Renal pelvis (tissue), 12 donors: ENCODE measurements at places on chromosomes 5 and 9.

- no peak for DNase-seq
These were observed 703 bp downstream of the ISCA1 start for GRCh38 chr9:86281593-86282076.

- no peak for DNase-seq
These were observed 123.7 kb upstream of the CPEB4 start for GRCh38 chr5:173764332-173765028.

DNA sequence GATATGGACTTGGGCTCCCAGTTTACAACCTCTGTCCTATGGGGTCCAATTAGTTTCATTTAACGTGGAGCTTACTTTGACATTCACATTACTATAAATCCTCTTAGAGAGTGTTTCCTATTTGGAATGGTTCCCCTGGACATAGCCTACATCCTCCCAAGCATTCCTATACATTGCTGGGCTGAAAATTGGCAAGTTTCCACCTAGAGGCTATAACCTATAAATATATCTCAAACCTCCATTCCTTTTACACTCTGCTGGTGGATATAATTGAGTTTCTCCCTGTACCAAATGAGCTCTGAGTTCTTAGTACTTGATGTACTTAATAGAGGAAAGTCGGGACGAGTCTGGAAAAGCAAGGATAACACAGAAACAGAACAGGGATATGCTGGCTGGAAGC lies 172.8 kb downstream of the ASTN2 start:
- peak; percentile 15 for DNase-seq

DNA sequence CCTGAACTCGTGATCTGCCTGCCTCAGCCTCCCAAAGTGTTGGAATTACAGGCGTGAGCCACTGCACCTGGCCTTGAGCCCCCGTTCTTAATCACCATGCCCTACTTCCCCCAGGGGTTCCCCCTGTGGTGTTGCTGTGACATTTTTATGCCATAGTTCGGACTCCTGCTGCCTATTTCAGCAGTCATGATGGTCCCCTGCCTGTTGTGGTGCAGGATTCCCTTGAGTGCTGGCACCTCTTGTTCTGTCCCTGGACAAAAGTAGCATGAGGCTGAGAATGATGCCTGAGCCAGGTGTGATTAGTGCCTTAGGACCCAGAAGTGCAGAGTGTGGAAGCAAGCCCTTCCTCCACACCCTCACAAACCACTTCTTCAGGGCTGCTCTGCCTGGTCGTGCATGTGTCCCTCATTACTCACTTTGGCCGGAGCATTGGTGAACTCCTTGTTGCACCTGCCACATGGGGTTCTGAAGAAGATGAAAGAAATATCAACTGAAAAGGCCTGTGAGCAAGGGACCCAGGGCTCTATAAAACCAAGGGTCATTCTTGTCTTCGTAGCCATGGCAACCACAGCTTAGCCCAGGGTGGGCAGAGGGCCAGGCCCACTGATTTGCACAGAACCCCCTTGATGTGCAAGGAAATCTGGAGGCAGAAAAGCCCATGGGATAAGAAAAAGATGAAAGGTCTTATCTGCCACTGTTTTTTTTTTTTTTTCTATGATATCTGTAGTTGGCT lies 228.0 kb downstream of the NTRK2 start:
- no peak for DNase-seq

DNA sequence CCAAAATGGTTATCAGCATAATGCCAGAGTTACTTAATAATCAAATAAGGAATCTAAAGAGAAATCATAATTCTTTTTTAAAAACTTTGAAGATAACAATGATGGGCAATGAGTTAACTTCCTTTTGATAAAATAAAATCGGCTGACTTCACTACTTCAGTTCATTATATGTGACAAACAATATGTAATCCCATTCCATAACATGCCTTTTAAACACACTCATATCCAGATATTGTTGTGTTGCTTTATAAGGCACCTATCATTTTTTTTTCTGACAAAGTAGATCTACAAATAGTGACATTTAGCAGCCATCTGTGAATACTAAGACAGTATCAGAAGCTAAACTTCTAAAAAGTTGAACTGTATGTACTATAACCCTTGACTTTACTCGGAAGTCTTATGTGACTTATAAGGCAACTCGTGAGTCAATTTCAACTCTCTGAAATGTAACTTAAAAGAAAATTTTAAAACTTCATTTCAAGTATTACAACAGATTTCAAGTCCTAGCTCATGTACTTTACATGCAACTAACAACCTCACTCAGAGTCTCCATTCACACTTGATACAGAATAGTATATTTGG lies 7.5 kb downstream of the ADAMTS6 start:
- no peak for DNase-seq

- DNase-seq, result no peak
These were observed 84.5 kb upstream of the RAI14 start for GRCh38 chr5:34571677-34572041.

DNA sequence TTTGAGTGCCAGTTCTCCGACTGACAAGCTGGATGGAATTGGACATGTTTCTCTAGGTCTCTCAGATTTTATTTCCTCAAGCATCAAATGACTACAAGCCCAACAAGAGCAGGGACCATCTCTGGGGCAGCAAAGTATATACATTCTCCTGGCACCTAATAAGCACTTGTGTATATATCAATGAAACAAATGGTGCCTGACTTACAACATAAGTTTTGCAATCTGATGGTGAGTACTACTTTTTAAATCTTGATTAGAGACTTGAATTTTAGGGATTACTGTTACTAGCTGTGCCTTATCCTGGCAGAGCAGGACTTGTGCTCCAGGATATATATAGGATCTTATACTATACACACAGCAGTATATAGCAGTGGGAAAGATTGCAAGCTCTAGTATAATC lies 8.8 kb upstream of the ABLIM3 start:
- no peak for DNase-seq

GRCh38 chr9:25726871-25727410 lies 48.7 kb upstream of the TUSC1 start:
- DNase-seq, result peak; percentile 51

DNA sequence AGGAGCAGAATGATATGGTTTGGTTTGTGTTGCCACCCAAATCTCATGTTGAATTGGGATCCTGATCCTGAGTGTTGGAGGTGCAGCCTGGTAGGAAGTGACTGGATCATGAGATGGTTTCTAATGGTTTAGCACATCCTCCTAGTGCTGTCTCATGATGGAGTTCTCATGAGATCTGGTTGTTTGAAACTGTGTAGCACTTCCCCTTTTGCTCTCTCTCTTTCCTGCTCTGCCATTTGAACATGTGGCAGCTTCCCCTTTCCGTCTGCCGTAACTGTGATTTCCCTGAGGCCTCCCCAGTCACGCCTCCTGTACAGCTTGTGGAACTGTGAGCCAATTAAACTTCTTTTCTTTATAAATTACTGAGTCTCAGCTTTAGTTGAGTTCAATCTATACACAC lies 756.8 kb upstream of the CDH6 start:
- DNase-seq, result no peak

- no peak for DNase-seq
These were observed 110.8 kb downstream of the ADRB2 start for GRCh38 chr5:148937239-148937638.

GRCh38 chr5:178781936-178782335 lies 51.5 kb upstream of the ZNF354A start:
- no peak for DNase-seq

DNA sequence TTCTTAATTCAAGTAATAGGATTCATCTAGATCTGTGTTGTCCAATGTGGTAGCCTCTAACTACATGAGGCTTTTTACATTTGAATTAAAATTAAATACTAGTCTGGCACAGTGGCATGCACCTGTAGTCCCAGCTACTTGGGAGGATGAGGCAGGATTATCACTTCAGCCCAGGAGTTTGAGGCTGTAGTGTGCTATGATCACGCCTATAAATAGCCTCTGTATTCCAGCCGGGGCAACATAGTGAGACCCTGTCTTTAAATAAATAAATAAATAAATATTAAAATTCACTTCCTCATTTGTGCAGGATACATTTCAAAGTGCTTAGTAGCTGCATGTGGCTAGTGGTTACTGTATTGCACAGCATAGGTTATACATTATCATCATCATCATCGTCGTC lies 91.8 kb downstream of the UBE2R2 start:
- no peak for DNase-seq
